ENCODE measurements at places on chromosomes 3 and 15.

DNA sequence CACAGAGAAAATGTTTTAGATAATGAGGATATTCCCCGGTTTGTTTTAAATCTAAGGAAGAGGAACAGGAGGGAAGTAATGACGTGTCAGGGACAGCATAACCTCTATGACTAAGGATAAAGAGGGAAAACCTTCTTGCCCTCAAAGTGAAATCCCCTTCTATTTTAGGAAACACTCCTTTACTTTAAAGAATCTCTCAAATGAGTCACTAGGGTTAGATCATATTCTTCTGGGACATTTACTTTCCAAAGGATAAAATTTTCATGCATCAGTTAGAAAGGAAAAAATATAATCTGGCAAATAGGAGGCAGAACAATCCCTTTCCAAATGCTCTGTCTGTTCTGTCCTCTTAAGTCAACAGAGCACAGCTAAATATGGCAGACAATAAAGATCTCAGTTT, 43.2 kb upstream of the UBE2E2 start:
- no peak for DNase-seq

- no peak for DNase-seq
Observed at GRCh38 chr3:70249509-70250160, 62.8 kb downstream of the MDFIC2 start.

- DNase-seq, result peak; percentile 79
Observed at GRCh38 chr3:183306798-183307671, 54.0 kb downstream of the B3GNT5 start.

DNA sequence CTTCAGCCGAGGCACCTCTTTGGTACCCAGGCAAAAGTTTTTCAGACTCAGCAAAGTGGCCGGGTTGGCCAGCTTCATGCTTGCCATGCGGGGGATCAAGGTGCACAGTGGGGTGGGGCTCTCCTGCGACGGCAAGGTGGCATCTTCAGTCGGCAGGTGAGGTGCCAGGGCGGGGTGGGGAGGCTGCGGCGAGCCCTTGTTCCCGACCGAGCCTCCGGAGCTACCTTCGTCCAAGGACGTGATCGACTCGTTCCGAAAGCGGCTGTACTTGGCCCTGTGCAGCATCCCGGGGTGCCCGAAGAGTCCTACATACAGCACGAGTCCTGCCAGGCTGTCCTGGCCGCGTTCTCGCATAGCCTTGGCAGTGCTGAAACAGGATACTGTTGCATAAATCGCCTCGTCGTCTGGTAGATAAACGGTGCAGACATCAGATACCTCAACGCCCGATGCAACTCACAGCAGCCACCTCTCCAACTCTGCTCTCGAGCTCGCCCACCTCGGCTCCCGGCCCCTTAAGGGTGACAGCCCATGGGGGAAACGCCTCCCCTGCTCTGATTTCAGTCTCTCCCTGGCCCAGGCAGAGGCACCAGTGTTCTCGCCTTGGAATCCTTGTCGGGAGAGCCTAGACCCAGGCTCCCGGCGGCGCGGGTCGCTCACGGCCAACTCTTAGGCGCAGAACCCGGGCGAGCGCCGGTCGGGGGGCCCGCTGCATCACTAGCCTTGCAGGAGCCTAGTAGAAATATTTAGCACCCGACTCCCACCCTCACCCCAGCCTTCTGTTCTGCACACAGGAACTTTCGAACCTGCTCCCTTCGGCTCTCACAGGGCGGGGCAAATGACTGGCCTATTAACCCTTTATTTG, 826 bp downstream of the SHC4 start:
- peak; percentile 66 for DNase-seq

DNA sequence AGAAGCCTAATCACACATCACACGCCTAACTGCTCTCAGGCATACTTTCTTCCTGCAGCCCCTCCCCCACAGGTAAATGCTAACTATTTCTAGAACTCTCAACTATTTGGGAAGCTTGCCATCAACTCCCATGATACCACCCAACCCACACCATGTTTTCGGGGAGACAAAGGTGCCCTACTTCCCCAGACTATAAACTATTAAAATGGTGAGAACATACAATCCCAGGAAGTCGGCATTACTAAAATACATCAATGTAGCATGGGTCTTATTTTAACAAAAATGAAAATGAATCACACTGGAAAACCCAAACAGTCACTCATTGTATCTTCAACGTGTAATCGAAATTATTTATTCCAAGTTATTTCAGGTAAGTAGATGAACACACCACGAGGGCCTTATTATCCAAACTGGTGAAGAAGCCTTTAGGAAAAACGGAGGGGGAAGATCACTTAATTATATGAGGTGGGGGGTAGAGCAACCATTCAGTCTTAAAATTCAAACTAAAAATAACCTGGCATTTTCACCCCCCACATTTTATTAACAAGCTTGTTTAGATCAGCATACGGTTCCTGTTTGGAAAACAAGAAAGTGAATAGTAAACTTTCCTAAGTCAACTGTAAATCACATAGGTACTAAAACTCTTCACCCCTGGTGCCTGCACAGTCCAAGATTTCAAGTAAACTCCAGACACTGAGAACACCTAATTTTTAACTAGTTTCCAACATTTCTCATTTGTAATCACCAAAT, 1.9 kb downstream of the TBL1XR1 start:
- peak; percentile 74 for DNase-seq

- DNase-seq, result no peak
Observed at GRCh38 chr3:125045194-125045593, 10.6 kb downstream of the HEG1 start.

GRCh38 chr3:124965413-124965812, 30.9 kb upstream of the MUC13 start:
- DNase-seq, result no peak

GRCh38 chr3:177335728-177336127, 138.4 kb upstream of the TBL1XR1 start:
- DNase-seq, result no peak

GRCh38 chr3:100798012-100798411, 88.7 kb downstream of the TFG start:
- DNase-seq, result no peak

GRCh38 chr15:92634060-92634459, 21.5 kb downstream of the FAM174B start:
- DNase-seq, result no peak

- no peak for DNase-seq
Observed at GRCh38 chr3:124859025-124859424, 28.1 kb downstream of the ITGB5 start.

GRCh38 chr3:128468285-128468790, 1.6 kb upstream of the DNAJB8 start:
- no peak for DNase-seq

DNA sequence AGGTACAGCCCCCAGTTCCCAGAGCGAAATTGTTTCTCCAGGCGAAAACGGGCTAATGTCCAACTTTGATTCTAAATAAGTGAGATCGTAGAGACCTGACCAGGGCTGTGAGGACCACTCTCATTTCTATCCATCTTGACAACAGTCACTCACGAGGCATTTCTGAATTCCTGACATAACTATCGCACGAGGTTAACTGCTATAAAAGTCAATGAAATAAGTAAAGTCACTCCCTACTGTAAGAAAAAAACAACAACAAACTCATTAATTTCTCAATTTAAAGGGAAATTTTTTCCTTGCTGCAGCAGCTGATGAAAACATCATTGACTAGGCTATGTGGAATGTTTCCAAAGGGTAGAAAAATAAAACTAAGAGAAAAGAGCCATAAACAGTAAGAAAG, 69.1 kb downstream of the GREM1 start:
- DNase-seq, result no peak

DNA sequence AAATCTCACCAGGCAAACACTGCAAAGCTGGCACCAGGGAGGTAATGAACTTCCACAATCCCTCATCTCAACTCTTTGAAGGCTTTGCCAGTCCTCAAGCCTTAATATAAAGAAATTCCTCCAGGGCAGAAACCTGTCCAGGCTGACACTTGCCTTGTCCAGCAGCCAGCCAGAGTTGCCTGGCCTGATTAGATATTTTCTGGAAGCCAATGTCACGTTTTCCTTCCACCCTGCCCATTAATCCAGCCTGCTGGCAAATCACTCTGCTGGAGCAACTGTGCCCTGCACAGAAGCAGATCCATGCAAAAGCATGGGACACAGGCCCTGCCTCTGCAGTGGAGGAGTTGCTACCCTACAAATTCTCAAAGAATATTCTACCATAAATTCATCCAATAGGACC, 56.5 kb downstream of the HEG1 start:
- no peak for DNase-seq

- no peak for DNase-seq
Observed at GRCh38 chr3:40043444-40043755, 234.0 kb downstream of the MYRIP start.

GRCh38 chr3:183930086-183930485, 45.4 kb upstream of the PARL start:
- DNase-seq, result no peak

GRCh38 chr3:4953119-4953518, 26.1 kb upstream of the BHLHE40 start:
- DNase-seq, result no peak

DNA sequence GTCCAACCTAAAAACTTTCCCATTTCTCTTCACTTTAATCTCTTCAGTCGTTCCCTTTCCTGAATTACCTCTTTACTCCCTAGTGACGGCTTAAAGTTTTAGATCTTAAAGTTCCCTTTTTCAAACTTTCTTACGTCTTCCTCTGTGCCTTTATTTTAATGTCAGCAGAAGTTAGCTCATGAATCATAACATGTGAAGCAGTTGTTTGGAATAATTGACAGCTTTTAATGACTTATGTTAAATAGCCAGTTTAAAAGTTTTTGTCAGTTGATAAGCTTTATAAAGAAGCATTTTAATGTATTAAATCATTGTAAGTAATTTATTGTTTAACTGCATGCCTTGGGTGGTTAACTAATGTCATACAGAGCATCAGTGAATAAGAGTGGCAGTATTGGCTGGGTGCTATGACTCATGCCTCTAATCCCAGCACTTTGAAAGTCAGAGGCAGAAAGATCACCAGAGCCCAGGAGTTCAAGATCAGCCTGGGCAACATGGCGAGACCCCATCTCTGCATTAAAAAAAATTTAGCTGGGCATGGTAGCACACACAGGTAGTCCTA, 33.9 kb downstream of the PIK3CA start:
- no peak for DNase-seq

- DNase-seq, result peak; percentile 16
Observed at GRCh38 chr3:139848660-139849059, 86.3 kb upstream of the CLSTN2 start.

DNA sequence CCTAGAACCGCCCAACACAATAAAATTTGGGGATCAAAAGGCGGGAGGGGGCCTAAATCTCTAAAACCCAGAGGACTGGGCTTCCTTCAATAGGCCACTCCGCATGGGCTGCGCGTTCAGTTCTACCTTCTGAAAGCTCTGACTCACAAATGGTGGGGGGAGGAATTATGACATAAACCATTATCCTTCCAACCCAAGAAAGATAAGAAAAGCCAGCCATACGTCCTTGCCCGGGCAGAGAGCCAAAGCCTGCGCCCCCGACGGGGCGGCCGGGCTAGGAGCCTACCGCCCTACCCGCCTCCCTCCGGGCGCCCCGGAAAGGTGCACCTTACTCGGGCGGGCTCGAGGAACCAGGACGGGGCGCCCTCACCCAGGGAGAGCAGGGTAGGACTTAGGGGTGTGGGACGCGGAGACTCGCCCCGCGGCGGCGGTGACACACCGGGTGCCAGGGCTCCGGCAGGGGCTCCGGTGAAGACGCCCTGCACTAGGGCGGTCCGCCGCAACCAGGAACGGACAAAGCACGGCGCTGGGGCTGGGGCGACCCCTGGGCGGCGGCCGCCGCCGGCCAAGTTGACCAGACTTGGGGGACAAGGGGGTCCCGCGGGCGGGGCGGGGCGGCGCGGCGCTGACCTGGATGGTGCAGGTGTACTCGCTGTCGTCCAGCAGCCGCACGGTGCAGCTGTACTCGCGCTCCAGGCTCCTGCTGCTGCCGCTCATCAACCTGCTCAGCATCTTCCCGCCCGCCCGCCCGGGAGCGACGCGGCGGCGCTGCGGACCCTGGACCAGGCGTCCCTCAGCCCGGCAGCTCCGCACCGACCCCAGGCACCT, 534 bp downstream of the FRMD5 start:
- peak; percentile 69 for DNase-seq

GRCh38 chr15:62124973-62125303, 40.1 kb downstream of the C2CD4B start:
- no peak for DNase-seq

DNA sequence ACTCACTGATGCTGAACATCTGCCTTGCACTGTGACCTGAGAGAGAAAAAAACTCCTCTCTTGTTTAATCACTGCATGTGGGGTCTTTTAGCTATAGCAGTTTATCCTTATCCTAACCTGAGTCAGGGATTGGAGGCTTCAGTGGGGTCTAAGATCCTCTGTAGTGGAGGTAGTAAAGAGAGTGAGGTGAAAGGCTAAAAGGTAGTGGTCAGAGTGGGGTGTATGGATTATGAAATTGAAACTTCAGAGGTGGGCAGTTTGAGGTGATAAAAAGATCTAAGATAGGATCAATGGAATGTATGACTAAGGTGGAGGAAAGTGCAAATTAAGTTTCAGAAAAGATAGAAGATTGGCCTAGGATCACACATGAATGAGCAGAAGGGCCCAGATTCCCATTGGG, 36.5 kb downstream of the DET1 start:
- no peak for DNase-seq

- DNase-seq, result no peak
Observed at GRCh38 chr15:78079298-78080087, 2.0 kb upstream of the TBC1D2B start.

DNA sequence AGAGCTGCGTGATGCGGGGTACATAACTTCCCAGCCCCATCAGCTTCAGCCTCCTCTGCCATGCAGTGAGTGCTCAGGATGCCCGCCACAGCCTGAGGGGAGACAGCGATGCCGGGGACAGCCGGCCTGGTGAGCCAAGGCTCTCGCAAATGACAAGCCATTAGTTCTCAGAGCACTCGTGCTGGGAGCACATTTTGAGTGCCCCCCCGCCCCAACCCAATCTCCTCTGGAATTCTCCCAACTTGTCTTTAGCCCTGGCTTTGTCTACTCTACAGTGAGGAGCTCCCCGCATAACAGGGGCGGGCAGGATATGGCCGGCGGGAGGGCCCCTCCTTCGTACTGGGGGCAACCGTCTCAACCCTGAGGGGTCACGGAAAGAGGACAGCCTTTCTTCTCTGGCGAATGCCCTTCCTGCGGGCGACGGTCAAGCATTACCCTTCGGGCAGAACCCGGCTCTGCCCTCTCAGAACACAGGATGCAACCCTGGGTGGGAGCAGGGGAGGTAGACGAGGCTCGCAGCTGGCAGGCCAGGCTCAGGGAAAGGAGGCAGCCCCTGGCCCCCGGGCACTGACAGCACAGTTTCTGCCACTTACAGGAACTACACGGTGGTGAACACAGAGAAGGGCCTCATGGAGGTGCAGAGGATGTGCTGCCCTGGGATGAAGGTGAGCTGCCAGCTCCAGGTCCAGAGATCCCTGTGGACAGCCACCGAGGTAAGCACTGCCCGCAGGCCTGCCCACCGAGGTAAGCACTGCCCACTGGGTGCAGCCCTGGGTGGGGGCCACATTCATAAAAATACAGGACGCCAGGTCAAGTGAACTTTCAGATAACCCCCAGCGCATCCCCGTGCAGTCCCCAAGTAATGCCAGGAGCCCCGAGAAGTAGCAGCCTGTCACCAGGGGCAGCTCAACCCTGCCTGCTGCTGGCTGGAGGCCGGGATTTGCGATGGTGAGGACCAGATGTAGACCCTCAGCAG, 141.7 kb downstream of the LRRK1 start:
- DNase-seq, result no peak

Data from activated CD4-positive, alpha-beta T cell treated with anti-CD3 and anti-CD28 coated beads, Interleukin-2, amount 10 ng/mL, durations not matched to agents 24 days and 14 days (primary cell).